ENCODE measurements at places on chromosomes 16 and 17.

GRCh38 chr17:73552300-73553048 is 91.8 kb downstream of the SDK2 start:
- no peak for DNase-seq

DNA sequence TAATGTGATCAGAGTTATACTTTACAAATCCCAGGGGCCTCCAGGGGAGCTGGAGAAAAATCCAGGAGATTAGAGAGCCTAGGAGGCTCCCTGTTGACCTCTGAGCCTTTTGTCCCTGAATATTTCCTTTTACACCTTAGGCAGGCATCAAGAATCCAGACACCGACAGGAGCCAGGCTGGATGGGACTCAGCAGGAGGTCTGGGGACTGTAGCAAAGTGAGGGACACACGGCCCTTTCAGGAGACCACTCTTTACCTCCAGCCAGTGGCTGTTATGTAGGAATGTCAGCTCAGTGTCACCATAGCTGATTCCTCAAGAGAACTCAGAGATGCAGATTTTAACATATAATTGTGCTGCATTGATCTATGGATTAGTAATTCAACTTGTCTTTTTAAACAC is 198.4 kb downstream of the SHISA9 start:
- DNase-seq = no peak

DNA sequence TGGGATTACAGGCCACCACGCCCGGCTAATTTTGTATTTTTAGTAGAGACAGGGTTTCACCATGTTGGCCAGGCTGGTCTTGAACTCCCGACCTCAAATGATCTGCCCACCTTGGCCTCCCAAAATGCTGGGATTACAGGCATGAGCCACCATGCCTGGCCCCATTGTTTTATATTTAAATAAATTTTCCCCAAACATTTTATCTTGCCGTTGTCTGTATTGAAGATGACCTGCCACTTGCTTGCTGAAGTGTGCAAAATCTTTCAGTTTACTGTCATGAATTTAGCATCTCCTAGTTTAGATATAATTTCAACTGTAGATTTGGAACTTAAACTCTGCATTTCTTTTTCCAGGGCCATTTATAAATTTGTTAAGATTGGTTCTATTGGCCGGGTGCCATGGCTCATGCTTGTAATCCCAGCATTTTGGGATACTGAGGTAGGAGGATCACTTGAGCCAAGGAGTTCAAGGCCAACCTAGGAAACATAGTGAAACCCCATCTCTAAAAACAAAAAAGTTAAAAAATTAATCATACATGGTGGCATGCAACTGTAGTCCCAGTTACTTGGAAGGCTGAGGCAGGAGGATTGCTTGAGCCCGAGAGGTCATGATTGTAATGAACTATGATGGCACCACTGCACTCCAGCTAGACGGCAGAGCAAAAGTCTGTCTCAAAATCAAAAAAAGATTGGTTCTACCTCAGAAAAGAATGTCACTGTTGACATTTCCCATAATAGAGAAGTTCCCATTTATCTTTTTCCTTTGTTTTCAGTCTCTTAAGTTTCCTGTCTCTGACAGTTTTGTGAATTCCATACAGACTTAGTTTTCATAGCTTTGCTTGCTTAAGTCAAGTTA is 84.4 kb downstream of the VMP1 start:
- no peak for DNase-seq

GRCh38 chr17:1146561-1147265 is 33.1 kb downstream of the ABR start:
- DNase-seq = no peak

DNA sequence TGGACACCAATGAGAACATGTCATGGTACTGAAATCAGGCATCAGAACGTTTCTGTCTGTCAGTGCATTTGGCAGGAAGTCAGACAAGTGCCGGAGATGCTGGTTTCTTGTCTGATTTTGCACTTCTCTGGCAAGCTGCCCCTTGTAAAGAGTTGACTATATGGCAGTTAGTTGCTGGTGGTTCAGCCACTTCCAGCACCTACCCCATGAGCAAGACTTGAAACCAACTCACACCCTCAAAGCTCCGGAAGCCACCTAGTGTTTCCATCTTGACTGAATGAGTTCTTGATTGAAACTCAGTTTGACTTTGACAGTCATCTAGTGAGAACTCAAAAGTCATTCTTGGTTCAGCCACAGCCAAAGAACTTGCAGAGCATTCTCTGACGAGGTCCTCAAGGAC is 225.1 kb downstream of the SPECC1 start:
- DNase-seq = peak; percentile 34

DNA sequence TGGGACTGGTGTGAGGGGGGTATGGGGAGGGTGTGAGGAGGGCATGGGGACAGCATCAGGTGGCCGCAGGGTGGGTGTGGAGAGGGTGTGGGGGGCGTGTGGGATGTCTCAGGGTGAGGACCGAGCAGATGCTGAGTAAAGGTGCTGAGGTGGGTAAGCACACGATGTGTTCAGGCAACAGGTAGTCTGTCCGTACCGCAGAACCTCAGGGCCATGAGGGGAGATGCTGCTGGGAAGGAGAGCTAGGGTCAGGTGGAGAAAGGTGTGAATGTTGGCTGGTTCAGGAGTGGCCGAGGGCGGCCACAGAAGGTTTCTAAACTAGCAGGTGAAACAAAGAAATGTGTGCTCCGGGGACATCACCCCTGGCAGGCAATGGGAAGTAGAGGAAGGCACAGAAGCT is 80.0 kb upstream of the CDH5 start:
- DNase-seq = no peak

DNA sequence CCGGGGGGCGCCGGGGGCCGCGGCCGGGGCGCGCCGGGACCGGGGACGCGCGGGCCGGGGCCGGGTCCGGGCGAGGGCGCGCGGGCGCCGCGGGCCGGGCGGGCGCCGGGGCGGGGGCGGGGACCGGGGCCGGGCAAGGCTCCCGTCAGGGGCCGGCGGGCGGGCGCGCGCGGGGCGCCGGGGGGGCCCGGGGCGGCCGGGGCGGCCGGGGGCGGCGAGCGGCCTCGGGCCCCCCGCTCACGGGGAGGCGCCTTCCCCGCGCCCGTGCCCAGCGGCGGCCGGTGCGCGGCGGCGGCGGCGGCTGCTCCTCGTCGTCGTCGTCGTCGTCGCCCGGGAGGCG is 563 bp downstream of the ZCCHC14 start:
- DNase-seq = no peak

DNA sequence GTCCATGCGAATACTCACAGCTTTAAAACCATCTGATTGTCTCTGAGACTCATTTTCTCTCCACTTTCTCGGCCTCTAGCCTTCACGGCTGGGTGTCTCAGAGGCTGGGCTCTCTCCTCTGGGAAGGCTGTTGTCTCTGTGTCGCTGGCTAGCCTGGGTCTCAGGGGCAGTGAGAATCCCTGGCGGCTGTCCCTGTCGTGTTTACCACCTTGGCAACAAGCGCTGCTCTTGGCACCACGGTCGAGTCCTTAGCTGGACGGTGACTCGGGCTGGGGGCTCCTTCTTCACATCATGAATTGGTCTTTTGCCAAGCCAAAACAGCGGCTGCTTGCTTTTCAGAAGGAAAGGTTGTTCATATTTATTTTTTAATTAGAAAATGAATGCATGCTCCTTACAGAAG is 81.1 kb downstream of the MSI2 start:
- no peak for DNase-seq

DNA sequence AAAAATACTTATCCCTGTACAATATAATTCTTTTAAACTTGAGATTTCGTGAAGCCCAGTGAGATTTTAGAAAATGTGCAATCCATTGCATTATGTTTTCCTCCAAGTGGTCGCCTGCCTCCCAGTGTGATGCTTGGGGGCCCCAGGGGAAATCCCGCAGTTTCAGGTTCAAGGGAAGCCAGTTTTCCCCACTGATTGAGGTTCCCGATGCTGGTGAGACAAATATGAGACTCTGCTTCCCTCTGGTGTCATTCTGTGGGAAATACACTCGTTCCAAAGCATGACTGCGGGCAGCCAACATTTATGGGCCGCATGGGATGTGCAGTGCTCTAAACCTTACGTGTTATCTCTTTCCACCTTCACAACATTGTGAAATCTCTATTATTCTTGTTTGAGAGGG is 200.8 kb downstream of the PRKCB start:
- DNase-seq = no peak

DNA sequence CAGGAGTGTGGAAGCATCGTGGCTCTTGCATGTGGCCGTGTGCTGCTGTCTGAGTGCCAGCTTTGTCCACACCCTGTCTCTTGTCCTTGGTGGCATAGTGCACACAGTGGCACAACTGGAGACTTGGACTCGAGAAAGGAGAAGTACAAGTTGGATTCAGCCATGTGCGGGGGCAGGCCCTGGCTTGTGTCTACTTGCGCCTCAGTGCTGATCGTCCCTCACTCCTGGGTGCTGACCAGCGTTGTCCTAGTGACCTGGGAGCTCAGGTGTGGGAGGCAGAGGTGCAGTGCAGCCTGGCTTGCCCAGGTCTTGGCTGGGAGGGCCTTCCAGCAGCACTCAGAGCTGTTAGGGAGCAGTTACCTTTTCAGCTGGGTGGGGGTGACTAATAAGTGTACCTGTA is 20.6 kb downstream of the MPRIP start:
- no peak for DNase-seq

DNA sequence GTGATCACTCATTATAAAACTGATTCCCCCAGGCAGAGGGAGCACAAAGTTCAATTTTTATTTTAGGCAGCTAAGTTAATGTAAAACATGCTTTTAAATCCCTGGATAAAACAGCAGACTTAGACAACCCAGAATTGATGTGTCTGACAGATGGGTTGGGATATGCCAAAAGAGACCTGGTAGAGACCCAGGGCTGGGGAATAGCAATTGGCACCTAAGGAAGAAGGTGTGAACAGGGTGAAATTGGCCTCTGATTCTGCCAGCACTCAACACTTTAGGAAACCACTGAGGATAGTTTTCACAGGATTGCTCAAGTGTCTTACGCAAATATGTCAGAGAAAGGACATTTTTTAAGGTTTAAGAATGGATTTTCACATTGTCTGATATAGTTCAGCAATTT is 938.2 kb upstream of the CDH8 start:
- DNase-seq = no peak

- DNase-seq = no peak
Observed at GRCh38 chr17:42135151-42135550, 12.5 kb downstream of the HSPB9 start.
